SJCRH30 (cell line): ENCODE measurements at places on chromosomes 5 and 9.

DNA sequence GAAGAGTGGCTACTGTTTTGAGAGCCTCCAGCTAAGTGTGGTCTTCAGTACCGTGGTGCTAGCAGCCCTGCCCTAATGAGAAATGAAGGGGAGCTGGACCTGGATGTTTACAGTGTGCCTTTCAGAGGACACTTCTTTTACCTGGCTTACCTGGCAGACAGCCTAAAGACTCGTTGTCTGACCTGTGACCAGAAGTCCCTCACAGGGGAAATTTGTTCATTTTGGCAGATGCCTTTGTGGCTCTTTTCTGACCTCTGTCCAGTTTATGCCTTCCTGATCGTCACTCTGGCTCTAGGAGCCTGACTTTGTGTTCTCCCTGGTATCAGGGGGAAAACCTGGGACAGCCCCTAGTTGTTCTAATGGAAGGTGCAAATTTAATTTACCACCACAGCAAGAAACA is 475.1 kb downstream of the DMRTA1 start:
- DNase-seq: no peak

DNA sequence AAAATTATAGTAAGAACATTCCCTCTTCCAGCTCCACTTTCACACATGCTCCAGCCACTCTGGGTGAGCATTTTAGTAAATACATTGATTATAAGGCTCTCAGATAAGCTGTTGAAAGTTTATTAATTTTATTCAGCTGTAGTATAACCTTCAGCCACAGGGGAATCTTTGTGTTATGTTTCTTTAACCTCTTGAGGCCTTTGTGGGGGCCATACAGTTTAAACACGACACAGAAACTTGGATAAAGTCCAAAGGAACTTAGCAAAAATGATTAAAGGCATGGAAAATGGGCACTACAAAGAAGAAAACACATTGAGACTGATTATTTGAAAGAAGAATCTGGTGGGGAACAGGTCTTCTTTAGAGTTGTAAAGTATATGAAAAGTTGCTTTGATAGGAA is 70.2 kb downstream of the AOPEP start:
- no peak for DNase-seq

GRCh38 chr9:69078069-69078468 is 42.5 kb downstream of the FXN start:
- no peak for DNase-seq

DNA sequence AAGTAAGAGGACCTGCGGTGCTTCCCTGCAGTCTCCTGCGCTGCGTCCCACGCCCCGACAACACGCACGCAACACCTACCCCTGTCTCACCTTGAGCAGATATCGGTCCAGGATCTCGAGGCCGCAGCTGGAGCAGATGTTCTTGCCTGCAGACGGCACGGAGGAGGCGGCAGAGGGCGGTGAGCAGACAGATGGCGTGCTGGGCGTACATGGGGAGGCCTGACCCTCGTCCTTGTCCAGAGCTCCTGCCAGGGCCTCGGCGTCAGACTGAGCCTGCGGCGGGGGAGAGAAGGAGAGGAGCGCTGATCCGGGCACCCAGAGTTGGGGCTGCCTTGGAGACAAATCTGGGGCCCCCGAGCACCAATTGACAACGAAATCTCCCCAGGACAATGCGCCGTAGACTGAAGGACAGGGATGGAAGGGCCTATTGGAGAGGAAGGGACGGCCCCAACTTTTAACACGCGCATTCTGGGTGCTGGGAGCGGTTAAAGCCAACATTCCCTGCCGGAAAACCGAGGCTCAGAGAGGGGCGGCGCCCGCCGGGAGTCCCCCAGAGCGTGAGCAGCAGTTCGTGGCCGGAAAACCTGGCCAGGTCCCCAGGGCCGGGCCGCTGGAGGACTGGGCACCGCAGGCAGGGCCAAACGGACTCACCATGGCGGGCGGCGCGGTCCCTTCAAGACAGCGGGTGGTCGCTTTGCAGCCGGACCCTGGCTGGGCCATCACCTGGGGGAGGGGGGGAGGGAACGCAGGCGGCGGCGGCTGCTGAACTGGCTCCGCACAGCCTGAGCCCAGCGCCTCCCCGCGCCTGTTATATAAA is 1.8 kb downstream of the LHX6 start:
- DNase-seq: no peak

GRCh38 chr5:149317281-149318048 is 27.8 kb upstream of the GRPEL2 start:
- peak; percentile 76 for DNase-seq

DNA sequence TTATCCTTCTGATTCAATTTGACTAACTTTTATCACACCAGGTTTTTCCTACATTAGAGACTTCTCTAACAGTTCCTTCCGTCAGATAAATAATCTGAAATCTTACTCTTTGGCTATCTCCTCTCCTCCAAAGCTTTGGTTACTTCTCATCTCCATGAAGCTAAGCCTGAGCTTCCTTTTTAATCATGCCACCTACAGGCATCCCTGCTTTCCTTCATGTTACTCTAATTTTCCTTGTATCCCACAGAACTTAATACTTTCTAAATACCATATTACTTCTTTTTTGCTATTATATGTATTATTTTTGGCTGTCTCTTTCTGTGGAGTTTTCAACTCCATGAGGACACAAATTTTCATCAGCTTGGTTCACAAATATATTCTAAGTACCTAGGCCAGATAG is 49.7 kb downstream of the C9 start:
- DNase-seq: no peak

GRCh38 chr9:20473515-20474013 is 148.7 kb downstream of the MLLT3 start:
- DNase-seq: no peak

DNA sequence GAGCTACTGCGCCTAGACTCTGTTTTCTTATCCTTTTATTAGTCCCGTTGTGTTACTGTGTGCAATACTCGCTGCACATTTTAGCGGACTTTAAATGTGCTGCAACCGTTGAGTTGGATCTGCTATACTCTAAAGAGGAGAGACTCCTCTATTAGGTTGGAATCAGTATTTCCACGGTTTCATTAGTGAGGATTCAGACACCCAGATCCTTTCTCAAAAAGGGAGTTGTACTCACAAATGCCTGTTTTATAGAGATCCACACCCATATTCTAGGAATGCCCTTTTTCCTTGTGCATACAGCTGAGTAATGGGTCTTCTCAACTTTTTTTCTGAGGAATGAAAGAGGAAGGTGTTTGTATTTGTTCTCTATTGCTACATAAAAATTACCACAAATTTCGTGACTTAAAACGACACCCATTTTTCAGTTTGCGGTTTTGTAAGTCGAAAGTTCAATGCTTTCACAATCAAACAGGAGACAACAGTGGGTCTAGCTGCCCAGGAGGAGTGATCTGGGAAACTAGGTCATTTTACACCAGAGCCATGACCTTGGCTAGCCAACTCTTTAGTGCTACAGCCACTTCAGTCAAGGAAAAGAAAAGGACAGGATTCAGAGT is 52.8 kb upstream of the SLC44A1 start:
- no peak for DNase-seq

DNA sequence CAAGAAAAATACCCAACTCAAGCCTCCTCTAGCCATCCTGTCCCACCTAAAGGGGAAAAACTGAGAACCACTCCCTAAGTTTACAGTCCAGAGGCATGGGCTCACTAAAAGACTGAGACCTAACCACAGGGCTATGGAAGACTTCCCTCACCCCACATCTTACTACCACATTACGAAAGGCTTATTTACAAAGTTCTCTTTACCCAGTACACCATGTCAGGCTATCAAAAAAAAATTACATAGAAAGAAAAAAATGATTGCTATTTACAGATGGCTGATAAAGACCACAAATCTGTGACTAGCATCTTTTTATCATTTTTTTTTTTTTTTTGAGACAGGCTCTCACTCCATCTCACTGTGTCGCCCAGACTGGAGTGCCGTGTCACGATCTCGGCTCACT is 69.7 kb upstream of the TNPO1 start:
- no peak for DNase-seq

DNA sequence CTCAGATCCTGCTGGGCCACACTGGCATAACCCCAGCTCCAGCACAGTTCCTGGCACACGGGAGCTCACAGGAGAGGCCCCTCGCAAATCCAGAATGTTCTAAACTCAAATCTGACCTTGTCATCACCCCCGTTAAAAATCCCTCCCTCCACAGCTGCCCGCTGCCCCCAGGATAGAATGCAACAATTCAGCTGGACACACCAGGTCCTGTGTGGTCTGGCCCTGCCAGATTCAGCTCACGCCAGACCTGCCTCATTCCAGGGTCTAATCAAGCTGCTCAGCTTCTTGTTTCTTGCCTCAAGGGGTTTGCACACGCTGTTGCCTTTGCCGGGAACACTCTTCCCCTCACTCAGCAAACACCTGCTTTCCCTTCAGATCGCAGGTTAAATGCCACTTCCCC is 45.0 kb upstream of the ASS1 start:
- DNase-seq: no peak

- DNase-seq: no peak
These were observed 59.1 kb downstream of the PDCD1LG2 start for GRCh38 chr9:5569409-5569808.

GRCh38 chr5:145293716-145294115 is 541.4 kb downstream of the PRELID2 start:
- no peak for DNase-seq

GRCh38 chr5:121350181-121350930 is 501.3 kb upstream of the FTMT start:
- no peak for DNase-seq
